ENCODE measurements at places on chromosomes 5 and 9.

DNA sequence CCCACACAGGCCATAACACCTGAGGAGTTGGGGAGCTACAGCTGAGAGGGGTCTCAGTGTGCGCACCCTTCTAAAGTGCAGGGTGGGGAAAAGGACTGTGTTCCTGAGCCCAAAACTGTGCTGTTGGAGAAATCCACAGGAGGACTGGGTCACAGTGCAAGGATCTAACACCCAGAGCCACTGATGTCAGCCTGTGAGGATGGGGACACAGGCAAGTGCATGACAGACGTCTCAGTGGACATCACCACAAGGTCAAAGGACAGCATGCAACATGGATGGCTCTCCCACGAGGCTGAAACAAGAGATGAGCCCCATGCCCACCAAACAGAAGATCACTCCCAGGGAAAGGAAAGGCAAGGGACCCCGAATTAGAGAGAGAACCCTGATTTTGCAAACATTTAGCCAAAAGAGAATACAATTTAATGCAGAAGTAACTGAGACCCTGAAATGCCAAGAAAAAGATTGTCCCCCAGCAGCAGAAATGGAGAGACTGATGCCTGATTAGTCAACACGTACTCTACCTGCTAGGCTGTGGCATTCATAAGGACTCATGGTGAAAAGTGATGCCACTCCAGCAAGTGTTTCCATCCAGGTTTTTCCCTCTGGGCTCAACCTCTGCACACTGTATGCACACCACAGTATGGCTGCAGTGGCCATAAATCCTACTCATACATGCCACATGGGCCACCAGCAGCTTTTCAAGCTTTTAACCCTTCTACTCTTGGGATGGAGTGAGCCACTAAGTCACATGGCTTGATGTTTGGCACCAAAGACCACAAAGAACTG is 14.2 kb downstream of the KLF9 start:
- no peak for DNase-seq

- no peak for DNase-seq
Measured at GRCh38 chr5:27038476-27038875, at the start of gene CDH9. Gene CDH9 (minus strand): TSS chr5:27038586. CDS start chr5:26988333, 50,253 bp downstream.

GRCh38 chr5:57232293-57233033 is 58.6 kb downstream of the GPBP1 start:
- no peak for DNase-seq

DNA sequence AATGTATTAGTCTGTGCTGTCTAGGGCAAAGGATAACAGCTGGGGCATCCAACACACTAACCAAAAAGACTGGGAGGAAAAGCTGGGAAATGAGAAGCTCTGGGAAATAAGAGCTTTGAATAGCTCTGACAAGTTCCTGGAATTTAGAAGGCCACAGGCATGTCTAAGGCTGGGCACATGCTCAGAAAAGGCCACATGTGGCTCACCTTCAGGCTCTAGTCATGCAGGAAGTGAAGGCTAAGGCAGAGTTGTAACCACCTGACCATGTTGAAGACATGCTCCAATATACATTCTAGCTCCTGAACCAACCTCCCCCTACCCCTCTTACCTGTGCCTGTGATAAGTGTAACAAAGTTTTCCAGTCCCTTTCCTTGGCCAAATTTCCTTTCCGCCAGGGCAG is 31.7 kb downstream of the CLTA start:
- no peak for DNase-seq

DNA sequence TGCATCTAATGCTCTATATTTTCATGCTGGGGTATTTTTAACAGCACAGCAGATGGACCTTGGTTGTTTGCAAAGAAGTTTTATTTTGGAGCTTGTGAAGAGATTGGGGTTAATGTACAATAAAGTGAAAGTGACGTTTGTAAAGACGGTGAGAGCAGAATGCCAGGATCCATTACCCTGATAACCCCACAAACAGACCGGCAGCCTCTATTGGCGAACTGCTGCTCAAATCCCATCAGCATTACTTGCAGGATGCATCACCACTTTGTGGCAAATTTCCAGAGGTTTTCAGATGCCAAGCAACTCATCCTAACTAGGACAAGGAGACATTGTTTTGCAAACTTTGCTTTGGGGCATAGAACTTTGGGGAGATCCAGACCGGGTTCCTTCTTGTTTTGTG is 383.3 kb upstream of the ZNF462 start:
- no peak for DNase-seq

GRCh38 chr5:180689775-180690174 is 40.4 kb upstream of the FLT4 start:
- no peak for DNase-seq

DNA sequence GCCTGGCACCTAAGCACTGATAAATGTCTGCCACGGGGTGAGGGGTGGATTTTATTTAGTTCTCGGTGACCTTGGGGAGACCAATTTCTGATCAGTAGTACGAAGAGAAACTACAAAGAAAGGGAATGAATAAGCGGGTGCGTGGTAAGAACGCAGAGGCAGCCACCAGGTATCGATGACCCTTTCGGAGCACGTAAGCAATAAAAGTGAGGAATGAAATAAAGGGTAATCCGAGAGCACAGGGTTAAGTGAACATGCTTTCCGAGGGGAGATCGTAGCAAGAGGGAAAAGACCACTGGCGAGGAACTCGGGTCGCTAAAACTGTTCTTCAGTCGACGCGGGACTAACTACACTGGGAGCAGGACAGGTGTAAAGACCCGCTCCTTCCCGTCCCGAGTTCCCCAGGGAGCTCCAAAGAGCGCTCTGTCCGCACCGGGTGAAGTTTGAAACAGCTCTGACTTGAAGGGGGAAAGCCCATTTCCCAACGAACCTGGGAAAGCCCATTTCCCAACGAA is 1.1 kb downstream of the ELOVL7 start:
- DNase-seq, result peak; percentile 4

DNA sequence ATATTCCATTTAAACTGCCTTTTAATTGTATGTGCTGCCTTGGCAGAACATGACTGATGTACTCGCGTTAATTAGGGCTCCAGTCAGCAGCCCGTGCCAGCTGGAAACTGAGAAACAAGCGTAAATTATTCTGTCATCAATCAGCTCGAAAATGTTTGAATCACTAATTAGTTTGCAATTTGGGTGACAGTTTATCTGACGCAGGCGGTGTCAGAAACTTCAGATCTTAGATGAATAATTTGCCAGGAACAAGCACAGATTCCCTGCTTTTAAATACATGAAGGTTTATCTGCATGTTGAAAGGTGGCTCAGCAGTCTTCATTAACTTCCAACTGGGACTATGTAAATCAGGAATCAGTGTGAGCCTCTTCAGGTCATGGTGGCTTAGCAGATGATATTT is 176.0 kb upstream of the TLE4 start:
- DNase-seq, result peak; percentile 16

GRCh38 chr9:1612886-1613285 is 402.3 kb upstream of the SMARCA2 start:
- no peak for DNase-seq

Measured in NCI-H1105 (cell line).